ENCODE measurements at places on chromosomes 1 and 21.
A peak's percentile ranks its signal among the peaks of the same experiment; 100 is the strongest.

DNA sequence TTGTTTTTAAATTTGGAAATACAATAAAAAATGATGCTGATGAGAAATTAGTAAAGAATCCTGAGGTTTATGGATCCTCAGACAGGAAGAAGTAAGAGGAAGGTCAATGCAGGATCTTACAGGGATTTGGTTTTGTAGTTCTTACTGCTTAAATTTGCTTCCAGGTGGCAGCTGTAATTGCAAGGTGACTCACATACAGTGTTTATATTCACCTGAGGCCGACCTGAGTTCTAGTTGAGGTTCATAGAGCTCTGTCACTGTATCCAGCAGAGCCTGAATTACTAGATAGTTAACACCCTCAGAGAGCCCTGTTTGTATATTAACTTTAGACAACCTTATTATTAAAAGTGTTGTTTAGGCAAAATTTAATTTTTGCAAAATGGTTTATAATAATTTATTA lies 1.4 kb upstream of the WDR26 start:
- no peak for DNase-seq

- no peak for DNase-seq
Observed at GRCh38 chr1:70536708-70537366, 125.8 kb downstream of the CTH start.

GRCh38 chr1:201452866-201453265 lies 16.1 kb downstream of the PHLDA3 start:
- DNase-seq = peak; percentile 17

DNA sequence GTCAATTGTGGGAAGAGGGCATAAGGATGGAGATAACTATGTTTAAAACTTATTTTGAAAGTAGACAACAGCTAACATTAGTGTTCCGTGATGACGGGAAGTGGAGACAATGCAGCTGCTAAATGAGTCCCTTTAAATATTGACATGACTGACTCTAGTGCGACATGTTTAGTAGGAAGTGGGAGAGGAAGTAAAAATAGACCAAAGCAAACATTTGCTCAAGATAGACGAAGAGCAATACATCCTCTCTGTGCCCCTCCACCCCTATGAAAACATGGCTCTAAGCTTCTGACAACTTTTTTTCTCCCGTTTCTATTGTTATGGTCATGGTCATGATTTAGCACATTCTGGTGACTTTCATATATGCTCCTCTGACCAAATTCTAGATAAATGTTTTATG lies 60.0 kb upstream of the HMCN1 start:
- no peak for DNase-seq

DNA sequence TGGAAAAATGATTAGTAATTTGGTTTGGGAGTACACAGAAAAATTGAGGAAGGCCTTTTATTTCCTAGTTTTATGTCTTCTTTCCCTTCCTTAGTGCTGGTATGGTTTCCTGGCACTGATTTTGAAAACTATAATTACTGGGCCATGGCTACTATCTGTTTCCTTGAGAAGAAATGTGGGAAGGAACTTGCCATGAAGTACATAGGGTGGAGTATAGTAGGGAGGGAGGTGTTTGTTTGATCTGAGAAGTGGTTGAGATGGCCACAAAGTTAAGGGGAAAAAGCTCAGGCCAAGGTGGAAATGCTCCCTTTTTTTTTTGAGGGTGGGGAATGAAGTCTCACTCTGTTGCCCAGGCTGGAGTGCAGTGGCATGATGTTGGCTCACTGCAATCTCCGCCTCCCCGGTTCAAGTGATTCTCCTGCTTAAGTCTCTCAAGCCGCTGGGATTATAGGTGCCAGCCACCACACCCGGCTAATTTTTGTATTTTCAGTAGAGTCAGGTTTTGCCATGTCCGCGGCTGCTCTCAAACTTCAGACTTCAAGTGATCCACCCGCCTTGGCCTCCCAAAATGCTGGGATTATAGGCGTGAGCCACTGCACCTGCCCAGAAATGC lies 11.3 kb downstream of the HJV start:
- no peak for DNase-seq

- no peak for DNase-seq
Observed at GRCh38 chr1:4674676-4675075, 20.3 kb downstream of the AJAP1 start.

- no peak for DNase-seq
Observed at GRCh38 chr1:232598133-232598532, 31.8 kb downstream of the SIPA1L2 start.

GRCh38 chr1:17419626-17420328 lies 19.7 kb downstream of the RCC2 start:
- peak; percentile 90 for DNase-seq

- DNase-seq = no peak
Observed at GRCh38 chr21:31012133-31013089, 25.9 kb downstream of the KRTAP19-8 start.

DNA sequence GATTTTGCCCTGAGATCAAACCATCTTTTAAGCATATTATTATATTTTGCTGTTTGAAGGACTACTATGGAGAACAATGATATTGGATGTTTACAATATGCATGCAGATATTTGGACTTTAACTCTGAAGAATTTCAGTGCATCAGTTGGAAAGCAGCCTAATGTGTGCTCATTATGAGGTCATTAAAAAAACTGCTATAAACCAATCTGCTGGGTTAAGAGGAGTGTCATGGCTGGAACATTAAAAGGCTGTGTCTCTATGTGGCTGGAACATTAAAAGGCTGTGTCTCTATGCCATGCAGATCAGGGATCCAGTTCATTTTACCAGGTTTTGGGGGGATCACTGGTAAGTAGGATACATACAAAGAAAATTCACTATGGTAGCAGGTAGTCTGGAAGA lies 77.6 kb downstream of the SPATA46 start:
- DNase-seq = no peak

DNA sequence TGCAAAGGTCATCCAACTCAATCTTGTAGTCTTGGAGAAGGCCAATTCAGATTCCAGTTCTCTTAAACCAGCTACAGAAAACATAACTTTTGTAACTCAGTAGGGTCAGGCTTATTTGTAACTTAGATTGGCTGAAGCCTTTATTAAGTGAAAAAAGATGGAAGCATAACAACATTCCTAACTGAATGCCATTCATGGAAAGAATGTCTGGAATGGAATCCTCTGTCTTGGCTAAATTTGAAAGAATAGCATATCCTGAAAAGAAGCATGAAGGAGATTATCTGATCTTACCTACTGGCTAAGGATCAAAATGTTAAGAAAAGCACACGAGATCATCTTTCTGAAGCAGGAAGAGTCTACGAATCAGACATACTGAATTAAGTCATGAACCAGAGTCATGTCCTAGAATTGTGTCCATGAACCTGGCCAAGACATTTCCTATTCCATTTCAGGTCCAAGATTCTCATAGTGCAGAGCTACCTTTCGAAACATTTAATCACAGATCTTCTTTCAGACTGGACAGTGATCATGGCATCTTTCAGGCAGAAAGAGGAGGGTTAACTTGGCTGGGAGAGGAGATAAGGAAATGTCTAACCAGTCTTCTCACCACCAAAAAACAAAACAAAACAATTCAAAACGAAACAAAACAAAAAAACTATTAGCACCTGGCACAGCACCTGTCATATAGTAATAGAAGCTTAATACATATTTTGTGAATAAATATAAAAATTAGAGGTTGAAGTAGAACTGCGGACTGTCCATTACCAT lies 75.6 kb downstream of the XCL2 start:
- DNase-seq = no peak

DNA sequence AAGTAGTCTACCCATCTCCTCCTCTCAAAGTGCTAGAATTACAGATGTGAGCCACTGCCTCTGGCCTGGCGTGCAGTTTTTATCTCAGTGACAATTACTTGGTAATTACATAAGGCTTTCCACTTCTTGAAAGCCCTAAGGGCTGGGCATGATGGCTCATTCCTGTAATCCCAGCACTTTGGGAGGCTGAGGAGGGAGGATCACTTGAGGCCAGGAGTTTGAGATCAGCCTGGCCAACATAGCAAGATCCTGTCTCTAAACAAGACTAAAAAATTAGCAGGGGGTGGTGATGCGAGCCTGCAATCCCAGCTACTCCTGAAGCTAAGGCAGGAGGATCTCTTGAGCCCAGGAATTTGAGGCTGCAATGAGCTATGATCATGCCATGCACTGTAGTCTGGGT lies 7.7 kb downstream of the HHAT start:
- DNase-seq = no peak

GRCh38 chr1:69513601-69514000 lies 54.1 kb upstream of the LRRC7 start:
- DNase-seq = no peak

DNA sequence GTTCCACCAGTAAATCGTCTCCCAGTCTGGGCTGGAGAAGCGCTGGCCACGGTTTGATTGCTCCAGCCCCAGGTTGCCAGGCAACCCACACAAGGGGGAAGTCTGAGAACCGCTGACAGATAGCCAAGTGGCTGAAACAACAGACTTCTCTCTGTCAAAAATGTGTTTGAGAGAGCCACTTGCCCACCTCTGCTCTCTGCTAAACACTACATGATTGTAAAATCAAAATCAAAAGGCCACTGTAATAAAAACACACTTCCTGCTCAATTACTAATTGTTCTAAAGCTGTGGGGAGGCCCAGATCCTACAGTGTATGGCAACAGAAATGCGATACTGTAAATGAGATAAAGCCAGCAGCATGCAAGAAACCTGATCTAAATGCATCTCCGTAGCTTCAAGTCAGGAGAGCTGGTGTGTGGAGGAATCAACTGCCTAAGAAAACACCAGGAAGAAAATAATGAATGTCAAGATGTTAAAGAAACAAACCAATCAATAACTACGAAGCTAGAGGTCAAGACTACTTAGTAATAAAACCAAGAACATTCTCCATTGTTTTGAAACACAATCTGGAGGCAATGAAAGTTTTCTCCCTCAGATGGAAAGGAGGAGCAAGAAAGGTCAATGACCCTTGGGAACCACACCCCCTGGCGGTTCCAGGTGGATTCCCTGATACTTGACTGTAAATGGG lies 121.2 kb downstream of the SLC45A1 start:
- peak; percentile 64 for DNase-seq

DNA sequence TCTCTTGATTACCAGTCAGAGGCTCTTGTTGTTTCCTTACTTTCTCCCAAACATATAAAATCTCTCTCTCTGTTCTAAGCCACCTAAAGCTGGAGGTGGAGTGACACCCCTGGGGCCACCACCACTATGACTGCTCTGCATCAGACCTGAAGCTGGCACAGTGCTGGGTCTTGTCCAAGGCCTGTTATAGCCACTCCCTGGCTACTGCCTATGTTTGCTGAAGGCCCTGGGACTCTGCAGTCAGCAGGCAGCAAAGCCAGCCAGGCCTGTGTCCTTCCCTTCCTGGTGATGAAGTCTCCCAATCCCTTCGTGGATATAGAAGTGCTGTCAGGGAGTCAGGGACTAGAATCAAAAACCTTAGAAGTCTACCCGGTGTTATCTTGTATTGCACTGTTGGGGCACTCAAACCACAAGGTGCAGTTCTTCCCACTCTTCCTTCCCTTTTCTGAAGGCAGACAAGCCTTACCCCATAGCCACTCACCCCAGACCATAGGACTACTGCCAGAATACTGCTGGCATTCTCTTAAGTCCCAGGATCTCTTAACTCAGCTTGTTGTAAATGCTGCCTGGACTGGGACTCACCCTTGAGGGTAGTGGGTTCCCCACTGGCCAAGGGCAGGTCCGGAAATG lies 103.1 kb downstream of the RPS6KC1 start:
- DNase-seq = no peak

DNA sequence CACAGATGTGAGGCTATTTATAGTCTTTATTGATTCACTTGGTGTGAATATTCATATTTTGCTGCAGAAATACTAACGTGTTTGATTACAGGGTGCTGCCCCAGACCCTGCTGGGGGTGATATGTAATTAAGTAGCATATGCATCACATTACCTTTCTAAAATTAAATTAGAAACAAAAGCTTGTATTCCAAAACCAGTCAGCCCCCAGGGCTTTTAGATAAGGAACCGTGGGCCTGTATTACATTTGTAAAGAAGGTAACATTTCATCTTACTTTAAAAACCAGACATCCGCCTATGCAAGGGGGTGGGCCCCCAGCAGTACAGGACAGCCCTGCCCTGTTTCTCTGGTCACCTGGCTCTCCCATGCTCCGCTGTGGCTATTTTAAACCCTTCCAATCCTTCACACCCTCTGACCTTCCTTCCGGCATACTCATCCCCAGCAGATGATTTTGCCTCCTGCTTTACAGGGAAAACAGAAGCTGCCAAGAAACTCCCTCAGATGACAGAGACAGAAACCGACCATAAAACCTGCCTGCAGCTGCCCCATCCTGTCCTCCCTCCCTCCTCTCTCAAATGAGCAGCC lies 22.0 kb upstream of the KCNC4 start:
- no peak for DNase-seq

GRCh38 chr1:29650476-29650875 lies 414.2 kb downstream of the PTPRU start:
- peak; percentile 6 for DNase-seq

- no peak for DNase-seq
Observed at GRCh38 chr1:107443027-107443426, 302.2 kb downstream of the NTNG1 start.

DNA sequence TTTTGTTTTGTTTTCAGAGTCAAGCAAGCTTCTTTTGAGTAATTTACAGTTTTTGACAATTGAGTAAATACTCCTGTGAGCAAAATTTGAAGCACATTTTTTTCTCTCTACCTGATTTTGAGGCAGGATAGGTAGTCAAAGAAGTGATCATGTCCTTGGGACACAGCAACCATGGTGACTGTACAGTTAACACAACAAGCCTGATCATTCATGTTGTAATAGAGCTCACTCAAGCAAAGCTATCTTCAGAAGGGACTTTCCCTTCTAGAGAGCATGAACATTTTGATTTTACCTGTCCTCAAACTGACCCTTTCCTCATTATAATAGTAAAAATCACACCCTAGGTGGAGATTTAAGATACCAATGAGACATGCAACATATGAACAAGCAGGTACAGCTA lies 126.5 kb upstream of the KCNK1 start:
- no peak for DNase-seq

DNA sequence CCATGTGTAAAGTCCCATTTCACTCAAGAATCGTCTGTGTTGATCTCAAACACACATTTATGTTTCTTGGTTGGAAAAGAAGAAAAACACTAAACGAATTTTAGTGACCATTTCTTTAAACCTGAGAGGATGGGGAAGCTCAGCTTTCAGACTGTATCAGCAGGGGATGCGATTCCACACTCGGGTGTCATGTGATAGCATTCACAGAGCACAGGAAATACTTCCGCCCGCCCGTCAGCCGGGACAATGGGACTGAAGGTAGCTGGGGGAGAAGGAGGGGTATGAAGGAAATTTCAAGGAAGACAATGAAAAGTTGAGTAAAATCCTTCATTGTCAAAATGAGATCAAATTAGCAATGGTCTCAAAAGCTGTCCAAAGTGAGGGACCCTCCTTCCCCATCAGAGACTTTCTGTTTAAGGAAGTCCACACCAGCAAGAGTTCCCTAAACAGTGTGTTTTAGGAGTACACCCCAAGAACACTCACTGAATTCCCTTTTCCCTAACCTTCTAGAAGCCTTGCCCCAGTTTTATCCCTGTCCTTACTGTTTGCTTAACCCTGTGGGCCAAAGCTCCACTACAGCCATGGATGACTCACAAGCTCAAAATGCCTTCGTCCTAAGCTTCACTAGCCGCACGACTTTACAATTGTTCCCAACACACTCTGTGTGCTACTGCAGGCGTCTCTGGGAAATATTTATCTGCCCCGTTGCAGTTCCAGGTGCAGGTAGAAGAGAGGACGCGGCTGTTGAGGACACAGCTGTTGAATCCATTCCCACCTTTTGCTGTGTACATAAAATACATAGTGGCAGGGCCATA lies 51.4 kb upstream of the SIM2 start:
- DNase-seq = no peak

GRCh38 chr1:39102537-39103327 lies 76.6 kb downstream of the NDUFS5 start:
- peak; percentile 62 for DNase-seq

- no peak for DNase-seq
Observed at GRCh38 chr1:40469327-40469726, 7.8 kb upstream of the ZFP69 start.

Measured in D341Med (cell line).